Activated CD4-positive, alpha-beta memory T cell treated with anti-CD3 and anti-CD28 coated beads, Interleukin-2, amount 10 ng/mL, durations not matched to agents 7 days and 5 days (primary cell): ENCODE measurements at places on chromosomes 6 and 20. TPM values are rescaled to one million over a fixed set of nuclear protein-coding genes. Genes with fewer than 3 reads are reported as not detected.

- DNase-seq, result no peak
- H3K36me3 ChIP-seq, result no peaks in the 10 kb centered on the region
- no peak overlapping the region for H3K27ac ChIP-seq
- no peaks in the 10 kb centered on the region for H3K4me1 ChIP-seq
- H3K4me3 ChIP-seq, result no peak overlapping the region
Measured at GRCh38 chr6:99022039-99022609, 74.4 kb upstream of the FBXL4 start.

- no peak overlapping the region for H3K27ac ChIP-seq
- H3K27me3 ChIP-seq, result no peaks in the 10 kb centered on the region
- no peak for DNase-seq
- peaks cover 20% of the 10 kb centered on the region for H3K4me1 ChIP-seq
- H3K36me3 ChIP-seq, result no peaks in the 10 kb centered on the region
- H3K4me3 ChIP-seq, result no peak overlapping the region
Measured at GRCh38 chr6:156949376-156949775, 172.2 kb downstream of the ARID1B start.

GRCh38 chr20:60632391-60633262 is 619.4 kb upstream of the CDH4 start:
- no peaks in the 10 kb centered on the region for H3K4me1 ChIP-seq
- H3K27me3 ChIP-seq, result no peaks in the 10 kb centered on the region
- H3K27ac ChIP-seq, result no peak overlapping the region
- no peaks in the 10 kb centered on the region for H3K36me3 ChIP-seq
- no peak for DNase-seq

DNA sequence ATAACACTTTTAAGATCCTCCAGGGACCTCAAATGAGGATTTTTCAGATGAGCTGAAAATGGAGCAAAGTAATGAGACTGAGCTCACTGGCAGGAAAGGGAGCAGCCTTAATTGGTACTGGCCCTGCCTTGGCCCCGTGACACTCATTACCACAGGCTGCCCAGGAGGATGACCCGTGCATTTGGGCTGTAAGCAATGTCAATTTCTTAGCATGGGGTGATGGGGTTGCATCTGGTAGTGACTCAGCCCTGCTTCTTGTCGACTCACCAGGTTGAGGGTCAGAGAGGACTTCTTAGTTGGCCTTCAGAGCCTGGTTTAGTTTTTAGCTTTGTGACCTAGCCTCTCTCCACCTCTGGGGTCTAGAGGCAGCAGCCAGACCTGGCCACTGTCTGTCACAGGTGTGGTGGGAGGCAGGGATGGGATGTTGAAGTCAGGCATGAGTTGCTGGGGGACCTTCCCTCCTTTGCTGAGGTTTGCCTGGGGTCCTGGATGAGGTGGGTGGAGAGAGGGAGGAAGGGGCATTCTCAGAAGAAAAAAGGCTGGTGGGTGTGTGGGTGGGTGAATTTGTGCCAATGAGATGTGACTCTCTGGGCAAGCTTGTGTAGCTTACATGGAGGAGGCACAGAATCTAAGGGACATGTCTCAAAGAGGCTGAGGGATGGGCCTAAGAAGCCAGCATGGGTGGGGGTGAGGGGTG is 25.9 kb upstream of the EPB41L1 start:
- no peak overlapping the region for H3K27ac ChIP-seq
- H3K27me3 ChIP-seq, result peaks cover 4% of the 10 kb centered on the region
- H3K4me3 ChIP-seq, result no peak overlapping the region
- DNase-seq, result no peak
- H3K36me3 ChIP-seq, result no peaks in the 10 kb centered on the region

- H3K4me3 ChIP-seq, result no peak overlapping the region
- DNase-seq, result no peak
- no peak overlapping the region for H3K27ac ChIP-seq
- no peaks in the 10 kb centered on the region for H3K4me1 ChIP-seq
- peaks cover 3% of the 10 kb centered on the region for H3K36me3 ChIP-seq
- H3K27me3 ChIP-seq, result peaks cover 2% of the 10 kb centered on the region
Measured at GRCh38 chr6:11445146-11445545, 92.4 kb upstream of the TMEM170B start.

DNA sequence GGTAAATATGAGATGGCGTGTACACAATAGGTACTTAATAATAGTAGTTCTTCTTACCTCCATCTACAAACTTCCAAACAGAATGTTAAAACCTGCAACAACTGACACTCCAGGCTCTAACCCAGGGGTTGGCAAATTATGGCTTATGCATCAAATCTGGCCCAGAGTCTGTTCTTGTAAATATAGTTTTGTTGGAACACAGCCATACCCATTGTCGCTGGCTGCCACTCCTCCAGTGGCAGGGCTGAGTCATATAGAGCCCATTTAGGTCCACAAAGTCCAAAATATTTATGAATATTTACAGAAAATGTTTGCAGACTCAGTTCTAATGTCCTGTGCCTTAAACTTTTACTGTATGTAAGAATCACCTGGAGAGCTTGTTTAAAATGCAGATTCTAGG is 69.9 kb upstream of the BTBD3 start:
- H3K4me3 ChIP-seq, result no peak overlapping the region
- no peak for DNase-seq
- H3K27me3 ChIP-seq, result no peaks in the 10 kb centered on the region
- H3K36me3 ChIP-seq, result no peaks in the 10 kb centered on the region

- H3K4me3 ChIP-seq, result no peak overlapping the region
- H3K36me3 ChIP-seq, result no peaks in the 10 kb centered on the region
- DNase-seq, result no peak
Measured at GRCh38 chr20:3227506-3227905, 11.5 kb downstream of the SLC4A11 start.

DNA sequence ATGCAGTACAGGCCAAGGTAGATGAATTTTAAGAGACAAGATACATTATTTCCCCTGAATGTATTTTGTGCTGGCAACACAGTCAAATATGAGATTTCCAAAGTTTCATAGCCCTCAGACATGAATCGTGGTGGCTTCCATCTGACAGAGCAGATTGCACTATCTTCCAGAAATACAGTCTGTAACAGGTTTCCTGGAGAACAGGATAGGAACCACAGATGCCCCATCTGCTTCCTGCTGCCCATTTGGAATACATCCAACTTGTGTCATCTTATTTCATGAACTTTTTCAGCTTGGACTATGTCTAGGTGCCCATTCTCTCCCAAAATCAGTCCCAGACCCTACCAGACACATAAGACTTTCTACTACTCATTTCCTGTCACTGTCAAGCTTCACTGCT is 426.0 kb downstream of the KIF16B start:
- no peaks in the 10 kb centered on the region for H3K27me3 ChIP-seq
- no peak for DNase-seq
- H3K27ac ChIP-seq, result no peak overlapping the region

Gene CALHM6
- 13.1 TPM for total RNA-seq
